Fibroblast of skin of abdomen (primary cell): ENCODE measurements at places on chromosomes 4 and X.

- no peak for DNase-seq
Observed at GRCh38 chr4:61431131-61431530, 231.0 kb downstream of the ADGRL3 start.

- no peak for DNase-seq
Observed at GRCh38 chrX:53442322-53442631, 8.1 kb upstream of the HSD17B10 start.

DNA sequence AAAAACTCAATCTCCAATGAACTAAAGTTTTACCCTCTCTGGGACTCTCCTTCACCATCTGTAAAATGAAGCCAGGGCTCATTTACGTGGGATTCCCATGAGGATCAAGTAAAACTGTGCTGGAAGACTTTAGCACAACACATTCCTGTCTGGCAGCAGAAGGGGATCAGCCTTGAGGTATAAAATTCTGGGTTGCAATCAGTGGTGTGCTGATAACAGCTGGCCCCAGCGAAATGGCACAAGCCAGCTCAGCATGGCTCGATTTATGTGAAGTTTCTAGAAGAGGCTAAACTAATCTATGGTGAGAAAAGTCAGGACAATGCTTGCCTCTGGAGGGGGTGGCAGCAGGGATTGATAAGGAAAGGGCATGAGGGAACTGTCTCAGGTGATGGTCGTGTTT, 28.4 kb downstream of the ZNF630 start:
- DNase-seq, result no peak

DNA sequence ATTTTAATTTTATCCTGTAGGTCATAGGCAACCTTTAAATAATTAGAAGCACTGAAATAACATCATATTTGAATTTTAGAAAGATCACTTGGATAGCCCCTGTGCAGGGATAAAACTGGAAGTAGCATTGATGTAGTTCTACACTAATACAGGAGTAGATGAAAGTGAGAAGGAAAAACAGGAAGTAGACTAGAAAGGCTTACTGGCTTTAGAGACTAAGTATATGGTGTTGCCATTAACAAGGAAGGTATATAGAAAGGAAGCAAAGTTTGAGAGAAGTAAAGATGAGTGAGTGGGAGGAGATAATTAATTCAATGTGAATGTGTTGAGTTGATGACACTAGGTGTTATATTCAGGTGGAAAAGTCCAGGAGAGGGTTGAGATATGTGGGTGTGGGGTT, 73.1 kb upstream of the EPGN start:
- DNase-seq, result no peak

DNA sequence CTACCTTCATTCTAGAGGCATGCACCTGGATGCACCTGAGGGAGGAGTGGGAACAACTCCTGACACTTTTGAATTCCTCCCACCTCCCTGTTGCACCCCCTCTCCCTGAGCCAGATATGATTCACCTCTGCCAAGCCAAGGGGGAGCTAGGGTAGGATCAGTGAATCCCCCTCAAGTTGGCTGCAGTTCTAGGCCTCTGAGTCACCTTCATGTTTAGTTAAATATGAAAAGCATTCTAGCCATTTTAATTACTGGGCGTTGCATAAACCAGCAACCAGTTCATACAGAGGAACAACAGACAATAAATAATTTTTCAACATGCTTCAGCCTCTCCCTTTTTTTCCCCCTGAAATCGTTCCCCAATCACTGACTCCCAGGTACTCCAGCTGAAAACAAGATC, 1440.2 kb downstream of the ADGRL3 start:
- peak; percentile 35 for DNase-seq

GRCh38 chrX:26376037-26376708, 160.2 kb downstream of the MAGEB5 start:
- no peak for DNase-seq

- DNase-seq, result no peak
Observed at GRCh38 chr4:182918044-182918607, 940 bp upstream of the DCTD start.

- peak; percentile 23 for DNase-seq
Observed at GRCh38 chr4:1777822-1778641, 15.1 kb upstream of the FGFR3 start.

DNA sequence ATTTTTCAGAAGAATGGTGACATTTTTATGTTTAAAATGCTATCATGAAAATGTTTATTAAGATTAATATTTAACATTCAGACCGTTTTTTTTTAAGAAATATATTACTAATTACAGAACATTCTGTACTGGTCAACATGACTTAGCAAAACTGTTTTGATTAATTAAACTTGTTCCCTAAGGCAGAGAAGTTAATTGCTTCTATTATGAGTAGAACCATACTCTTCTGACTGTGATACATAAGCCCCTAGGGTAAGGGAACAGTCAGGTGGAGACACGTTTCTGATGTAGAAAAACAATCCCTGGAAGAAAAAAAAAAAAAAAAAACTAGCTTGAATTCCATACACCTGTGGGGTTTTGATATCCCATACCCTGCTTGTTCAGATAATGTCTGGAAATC, 97.4 kb downstream of the GPM6A start:
- no peak for DNase-seq
